ENCODE measurements at places on chromosomes 3 and 15. TPM values are rescaled to one million over a fixed set of nuclear protein-coding genes. Genes with fewer than 3 reads are reported as not detected.

DNA sequence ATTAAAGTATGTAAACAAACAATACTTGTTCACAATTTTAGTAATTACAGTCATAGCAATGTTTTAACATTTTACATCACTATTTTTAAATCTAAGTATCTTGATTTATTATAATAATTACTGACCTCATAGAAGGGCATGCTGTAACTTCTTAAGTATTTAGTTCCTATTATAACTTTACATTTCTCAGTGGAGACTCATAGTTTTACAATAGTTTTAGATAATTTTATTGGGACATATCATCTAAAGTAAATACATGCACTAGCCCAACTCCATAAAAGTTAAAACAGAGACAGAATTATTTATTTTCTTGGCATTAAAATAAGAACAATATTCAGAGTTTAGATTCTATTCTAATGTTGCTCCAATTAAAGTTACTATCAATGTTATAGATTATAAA is 466.5 kb upstream of the BCHE start:
- no peaks in the 10 kb centered on the region for H3K27me3 ChIP-seq
- H3K4me3 ChIP-seq: no peak overlapping the region
- H3K36me3 ChIP-seq: no peaks in the 10 kb centered on the region
- no peaks in the 10 kb centered on the region for H3K4me1 ChIP-seq
- no peak for DNase-seq
- H3K27ac ChIP-seq: no peak overlapping the region

- H3K36me3 ChIP-seq: no peaks in the 10 kb centered on the region
- no peaks in the 10 kb centered on the region for H3K4me1 ChIP-seq
- H3K27ac ChIP-seq: no peak overlapping the region
- no peaks in the 10 kb centered on the region for H3K27me3 ChIP-seq
- H3K4me3 ChIP-seq: no peak overlapping the region
These were observed 172.0 kb downstream of the RBMS3 start for GRCh38 chr3:29452934-29453283.

GRCh38 chr3:87900061-87900460 is 158.7 kb downstream of the CGGBP1 start:
- no peak for DNase-seq
- H3K36me3 ChIP-seq: no peaks in the 10 kb centered on the region
- H3K27me3 ChIP-seq: no peaks in the 10 kb centered on the region
- H3K27ac ChIP-seq: no peak overlapping the region
- H3K4me3 ChIP-seq: no peak overlapping the region
- H3K4me1 ChIP-seq: no peaks in the 10 kb centered on the region

DNA sequence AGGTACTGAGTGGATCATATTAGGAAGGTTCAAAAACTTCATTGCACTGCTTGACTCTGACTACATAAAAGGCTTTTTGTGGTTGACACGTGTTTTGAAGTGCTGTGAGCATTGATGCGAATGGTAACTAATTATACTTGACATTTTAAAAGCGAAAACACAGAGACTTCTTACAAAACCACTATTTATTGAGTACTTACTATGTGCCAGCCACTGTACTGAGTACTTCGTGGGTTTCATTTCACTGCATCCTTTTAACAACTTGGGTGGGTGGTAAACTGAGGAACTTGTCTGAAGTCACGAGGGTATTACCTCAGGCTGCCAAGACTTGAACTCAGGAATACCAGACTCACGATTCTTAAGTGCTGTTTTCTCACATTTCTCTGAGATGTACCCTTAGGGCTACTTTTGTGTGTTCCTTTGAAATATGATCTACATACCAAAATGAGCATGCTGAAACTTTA is 45.3 kb upstream of the PPP4R2 start:
- no peak overlapping the region for H3K27ac ChIP-seq
- no peaks in the 10 kb centered on the region for H3K36me3 ChIP-seq
- DNase-seq: no peak
- H3K4me1 ChIP-seq: peaks cover 12% of the 10 kb centered on the region
- no peak overlapping the region for H3K4me3 ChIP-seq

The FAM240A gene
- not detected for total RNA-seq

- no peak for DNase-seq
- H3K27me3 ChIP-seq: peaks cover 22% of the 10 kb centered on the region
- no peaks in the 10 kb centered on the region for H3K36me3 ChIP-seq
- H3K4me3 ChIP-seq: no peak overlapping the region
These were observed 11.4 kb downstream of the CPEB1 start for GRCh38 chr15:82635798-82636197.

- no peak overlapping the region for H3K4me3 ChIP-seq
- no peaks in the 10 kb centered on the region for H3K4me1 ChIP-seq
- no peak overlapping the region for H3K27ac ChIP-seq
- no peaks in the 10 kb centered on the region for H3K36me3 ChIP-seq
- H3K27me3 ChIP-seq: no peaks in the 10 kb centered on the region
- DNase-seq: no peak
These were observed 720.9 kb upstream of the SEMA6D start for GRCh38 chr15:46996359-46996758.
